Bone marrow (tissue), 2 donors: ENCODE measurements at places on chromosomes 7 and 10.

- no peak for DNase-seq
Measured at GRCh38 chr7:108611268-108611667, 41.6 kb downstream of the DNAJB9 start.

GRCh38 chr10:23173214-23174073 is 18.7 kb upstream of the PTF1A start:
- DNase-seq: no peak

GRCh38 chr7:122067077-122067476 is 77.0 kb downstream of the AASS start:
- no peak for DNase-seq

DNA sequence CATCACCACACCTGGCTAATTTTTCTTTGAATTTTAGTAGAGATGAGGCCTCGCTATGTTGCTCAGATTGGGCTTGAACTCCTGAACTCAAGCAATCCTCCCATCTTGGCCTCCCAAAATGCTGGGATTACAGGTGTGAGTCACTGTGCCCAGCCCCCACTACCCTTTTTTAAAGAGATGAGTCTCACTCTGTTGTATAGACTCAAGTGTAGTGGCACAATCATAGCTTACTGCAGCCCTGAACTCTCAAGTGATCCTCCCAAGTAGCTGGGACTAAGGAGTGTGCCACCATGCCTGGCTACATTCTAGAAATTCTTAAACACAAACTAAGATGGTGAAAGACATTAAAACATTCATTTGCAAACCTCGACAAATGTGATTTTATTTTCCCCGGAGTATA is 12.6 kb downstream of the SYPL1 start:
- DNase-seq: no peak

GRCh38 chr7:121499624-121500023 is 103.5 kb upstream of the FAM3C start:
- DNase-seq: no peak

DNA sequence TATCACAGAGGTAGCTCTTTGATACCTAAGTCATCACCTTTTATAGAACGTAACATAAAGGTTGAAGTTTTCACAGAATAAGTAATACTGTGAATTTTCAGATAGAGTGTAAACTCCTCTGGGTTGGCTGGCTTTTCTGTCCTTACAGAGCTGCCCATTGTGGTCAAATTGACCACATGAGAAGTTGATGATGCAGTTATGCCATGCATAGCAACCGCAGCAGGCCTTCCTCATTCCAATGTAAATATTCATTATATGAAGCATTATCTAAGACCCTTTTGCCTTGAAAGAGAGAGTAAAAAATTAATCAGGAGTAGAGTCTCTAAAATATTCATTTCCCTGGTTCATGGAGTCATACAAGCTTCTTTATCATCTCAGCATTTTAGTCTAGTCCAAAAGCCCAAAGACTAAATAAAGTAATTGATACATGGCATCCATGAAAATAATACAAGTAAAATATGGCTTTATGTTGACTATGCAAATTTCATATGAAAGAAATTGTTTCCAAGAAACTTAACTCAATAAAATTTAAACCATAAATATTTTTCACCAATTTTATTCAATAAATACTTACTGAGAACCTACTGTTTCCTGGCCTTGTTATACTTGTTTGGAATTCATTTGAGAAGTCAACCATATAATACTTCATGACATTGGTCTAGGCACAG is 516.4 kb downstream of the PCDH15 start:
- no peak for DNase-seq

GRCh38 chr10:124025660-124026588 is 67.5 kb downstream of the CHST15 start:
- DNase-seq: peak; percentile 17

DNA sequence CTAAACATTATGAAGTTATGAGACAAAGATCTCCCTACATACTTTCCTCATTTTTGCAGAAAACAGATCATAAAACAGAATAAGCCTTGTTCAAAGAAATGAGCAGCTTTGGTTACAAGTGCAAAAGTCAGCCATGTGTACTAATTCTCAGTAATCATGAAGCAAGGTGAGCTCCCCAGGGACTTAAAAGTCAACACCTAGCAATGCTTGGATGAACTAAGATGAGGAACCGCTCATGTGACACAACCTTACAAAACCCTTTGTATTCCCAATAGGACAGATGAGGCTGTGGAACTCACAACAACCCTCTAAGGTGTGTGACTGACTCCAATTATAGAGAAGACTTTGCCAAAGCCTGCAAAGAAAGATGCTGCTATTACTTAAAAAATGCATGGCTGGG is 154.5 kb downstream of the SLC25A13 start:
- DNase-seq: no peak

GRCh38 chr7:107234436-107234835 is 65.6 kb downstream of the HBP1 start:
- no peak for DNase-seq

DNA sequence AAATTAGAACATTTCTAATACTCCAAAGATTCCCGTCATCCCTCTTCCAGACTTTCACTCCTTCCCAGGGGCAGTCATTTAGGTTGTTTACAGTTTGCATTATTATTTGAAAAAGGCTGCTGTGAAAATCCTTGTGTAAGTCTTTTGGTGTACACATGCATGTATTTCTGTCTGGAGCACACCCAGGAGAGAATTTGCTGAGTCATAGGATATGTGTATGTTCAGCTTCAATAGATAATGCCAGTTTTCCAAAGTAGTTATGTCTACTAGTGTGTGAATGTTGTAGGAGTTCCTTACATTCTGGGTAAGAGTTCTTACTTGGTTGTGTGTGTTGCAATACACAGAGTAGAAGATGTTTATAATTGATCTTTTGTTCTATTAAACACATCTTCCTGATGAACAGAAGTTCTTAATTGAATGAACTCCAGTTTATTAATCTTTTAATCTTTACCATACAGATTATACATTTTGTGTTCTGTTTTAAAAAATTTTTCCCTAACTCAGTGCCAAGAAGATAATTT is 25.3 kb downstream of the CROT start:
- no peak for DNase-seq

DNA sequence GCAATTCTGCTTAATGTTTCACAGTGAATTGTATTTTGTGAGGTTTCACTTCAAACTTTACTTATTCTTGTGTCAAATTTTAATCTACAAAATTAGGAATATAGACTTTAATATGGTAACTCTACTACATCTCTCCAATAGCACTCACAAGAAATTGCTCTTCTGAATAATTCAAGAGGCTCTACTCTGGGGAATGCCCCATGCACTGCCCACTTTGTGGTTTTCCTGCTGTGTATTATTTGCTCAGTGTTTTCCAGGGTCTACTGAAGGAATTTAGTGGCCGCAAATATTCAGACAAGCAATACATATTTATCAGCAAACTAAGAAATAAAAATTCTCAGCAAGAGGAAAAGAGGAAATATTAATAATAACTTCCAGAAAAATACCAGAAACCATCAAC is 611.4 kb downstream of the TNS3 start:
- no peak for DNase-seq

DNA sequence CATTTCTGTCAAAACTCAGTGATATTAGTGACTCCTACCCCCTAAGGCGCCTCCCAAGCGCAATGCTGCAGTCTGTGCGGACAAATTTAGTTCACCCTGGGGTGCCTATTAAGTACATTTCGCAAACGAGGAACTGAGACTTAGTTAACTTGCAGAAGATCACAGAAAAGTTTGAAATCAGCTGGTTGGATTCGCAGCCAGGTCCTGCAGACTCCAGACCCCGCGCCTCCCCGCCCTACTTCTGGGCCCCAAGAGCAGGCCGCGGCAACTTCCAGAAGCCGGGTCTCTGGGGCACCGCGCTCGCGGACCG is 588 bp downstream of the CYREN start:
- no peak for DNase-seq

DNA sequence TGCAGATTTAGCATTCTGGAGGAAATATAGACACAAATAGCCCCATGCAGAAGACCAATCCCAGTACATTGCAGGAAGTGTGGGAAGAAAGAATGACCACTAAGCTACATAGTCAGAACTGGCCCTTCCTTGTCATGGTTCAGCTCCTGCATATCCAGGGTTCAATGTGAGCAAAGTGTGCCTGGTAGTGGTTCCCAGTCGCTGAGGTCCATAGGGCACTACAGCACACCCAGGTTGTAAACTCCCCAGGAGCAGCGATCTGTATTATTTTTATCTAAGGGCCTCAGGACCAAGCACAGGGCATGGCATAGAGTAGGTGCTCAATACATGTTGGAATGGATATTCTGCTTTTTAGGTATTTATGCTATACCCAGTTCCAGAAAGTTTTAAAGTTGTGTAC is 114.4 kb downstream of the RTKN2 start:
- DNase-seq: no peak

- DNase-seq: no peak
Measured at GRCh38 chr7:139823959-139824521, 5.0 kb upstream of the TBXAS1 start.

GRCh38 chr7:47746468-47746867 is 164.6 kb upstream of the TNS3 start:
- no peak for DNase-seq

DNA sequence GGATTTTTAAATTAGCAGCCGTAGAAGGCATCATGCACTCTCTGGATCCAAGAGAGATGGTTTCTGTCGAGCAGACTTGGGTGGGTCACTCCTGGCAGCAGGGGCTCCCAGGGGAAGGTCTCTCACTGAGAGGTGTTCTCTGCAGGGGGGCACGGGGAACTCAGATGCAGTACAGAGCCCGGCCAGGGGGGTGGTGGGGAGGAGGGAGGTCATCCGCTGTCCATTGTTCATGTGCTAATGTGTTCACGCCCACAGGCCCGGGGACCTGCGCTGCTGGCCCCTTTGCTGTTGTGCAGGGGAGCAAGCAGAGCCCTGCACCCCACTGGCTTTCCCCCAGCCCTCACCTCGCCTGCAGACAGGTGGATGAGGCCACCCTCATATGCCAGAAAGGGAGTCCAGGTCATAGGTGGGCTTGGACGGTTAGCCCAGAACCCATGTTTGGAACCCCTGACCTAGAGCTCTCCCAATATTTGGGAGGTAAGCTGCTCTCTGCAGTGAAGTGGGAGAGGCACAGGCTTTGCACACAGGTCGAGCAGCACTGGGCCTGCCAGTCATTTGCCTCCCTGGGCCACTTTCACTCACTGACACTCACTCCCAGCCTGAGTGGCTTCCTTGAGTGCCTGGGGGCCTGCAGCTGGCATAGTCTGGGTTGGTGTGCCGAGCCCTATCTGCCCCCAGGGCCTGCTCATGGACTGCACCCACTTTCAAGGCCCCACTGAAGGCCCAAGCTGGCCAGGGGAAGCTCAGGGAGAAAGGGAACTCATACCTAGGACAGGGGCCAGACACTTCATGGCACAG is 12.6 kb upstream of the TBRG4 start:
- DNase-seq: no peak

- no peak for DNase-seq
Measured at GRCh38 chr7:107209565-107209964, 40.8 kb downstream of the HBP1 start.

DNA sequence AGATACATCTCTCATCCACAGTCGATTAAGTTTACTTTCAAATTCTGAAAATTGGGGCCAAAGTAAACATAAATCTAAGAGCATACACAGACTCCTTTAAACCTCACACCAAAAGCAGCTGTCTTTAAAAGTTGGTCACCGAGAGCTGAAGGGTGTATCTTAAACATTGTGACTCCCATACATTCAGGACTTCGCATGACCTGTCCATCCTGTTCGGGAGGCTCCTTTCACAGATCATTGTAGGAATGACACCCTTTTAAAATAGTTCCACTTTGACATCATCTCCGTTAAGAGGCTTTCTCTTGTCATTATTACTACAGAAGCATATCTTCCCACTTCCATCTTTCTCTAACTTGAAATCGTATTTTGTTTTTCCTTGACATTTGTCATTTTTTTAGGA is 440.0 kb downstream of the DNAJB9 start:
- no peak for DNase-seq

DNA sequence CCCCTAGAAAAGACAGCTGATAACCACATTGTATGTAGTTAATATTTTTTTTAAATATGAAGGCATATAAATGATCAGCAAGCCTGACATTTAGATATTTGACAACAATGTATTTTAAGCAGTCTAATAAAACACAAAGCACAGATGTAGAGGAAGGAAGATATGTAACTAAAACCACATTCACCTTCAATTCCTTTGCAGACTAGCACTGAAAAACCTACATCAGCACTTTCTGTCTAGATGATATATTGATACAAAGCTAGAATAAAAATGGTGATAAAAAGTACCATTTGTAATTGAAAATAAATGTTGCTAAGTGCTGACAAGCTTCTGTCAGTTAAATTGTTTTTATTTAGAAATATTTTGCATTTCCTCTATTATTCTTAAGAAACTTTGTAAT is 153.6 kb downstream of the IMMP2L start:
- no peak for DNase-seq

- no peak for DNase-seq
Measured at GRCh38 chr7:106050002-106050745, 61.9 kb downstream of the SYPL1 start.

GRCh38 chr7:153405704-153406485 is 646.3 kb upstream of the DPP6 start:
- DNase-seq: no peak
